ENCODE measurements at places on chromosomes 13 and 19. TPM values are rescaled to one million over a fixed set of nuclear protein-coding genes. Genes with fewer than 3 reads are reported as not detected.

RYR1 gene
- total RNA-seq = 1.5 TPM

UGGT2 gene
- total RNA-seq = 33.4 TPM

COG6 gene
- 15.2 TPM for total RNA-seq

ANKLE1 gene
- total RNA-seq = 2.9 TPM

ZNF738 gene
- 5.4 TPM for total RNA-seq

CYP4F8 gene
- total RNA-seq = 0.98 TPM

MUC16 gene
- under 0.01 TPM for total RNA-seq

ZNF610 gene
- 0.98 TPM for total RNA-seq

DNA sequence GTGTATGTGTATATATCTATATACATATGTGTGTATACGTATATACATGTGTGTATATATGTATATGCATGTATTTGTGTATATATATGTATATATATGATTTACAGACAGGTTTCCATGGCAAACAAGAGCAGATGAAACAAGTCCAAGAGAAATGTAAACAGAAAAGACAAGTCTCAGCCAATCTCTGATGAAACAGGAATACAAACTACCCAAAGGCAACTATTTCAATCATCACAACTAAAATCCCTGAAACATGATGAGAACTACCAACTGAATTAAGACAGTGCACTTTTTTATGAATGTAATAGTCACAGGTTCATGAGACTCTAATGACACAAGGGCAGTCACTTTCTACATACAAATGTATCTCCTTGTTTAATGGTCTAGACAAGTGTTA, 140.2 kb downstream of the TNFRSF19 start:
- DNase-seq = no peak

DNA sequence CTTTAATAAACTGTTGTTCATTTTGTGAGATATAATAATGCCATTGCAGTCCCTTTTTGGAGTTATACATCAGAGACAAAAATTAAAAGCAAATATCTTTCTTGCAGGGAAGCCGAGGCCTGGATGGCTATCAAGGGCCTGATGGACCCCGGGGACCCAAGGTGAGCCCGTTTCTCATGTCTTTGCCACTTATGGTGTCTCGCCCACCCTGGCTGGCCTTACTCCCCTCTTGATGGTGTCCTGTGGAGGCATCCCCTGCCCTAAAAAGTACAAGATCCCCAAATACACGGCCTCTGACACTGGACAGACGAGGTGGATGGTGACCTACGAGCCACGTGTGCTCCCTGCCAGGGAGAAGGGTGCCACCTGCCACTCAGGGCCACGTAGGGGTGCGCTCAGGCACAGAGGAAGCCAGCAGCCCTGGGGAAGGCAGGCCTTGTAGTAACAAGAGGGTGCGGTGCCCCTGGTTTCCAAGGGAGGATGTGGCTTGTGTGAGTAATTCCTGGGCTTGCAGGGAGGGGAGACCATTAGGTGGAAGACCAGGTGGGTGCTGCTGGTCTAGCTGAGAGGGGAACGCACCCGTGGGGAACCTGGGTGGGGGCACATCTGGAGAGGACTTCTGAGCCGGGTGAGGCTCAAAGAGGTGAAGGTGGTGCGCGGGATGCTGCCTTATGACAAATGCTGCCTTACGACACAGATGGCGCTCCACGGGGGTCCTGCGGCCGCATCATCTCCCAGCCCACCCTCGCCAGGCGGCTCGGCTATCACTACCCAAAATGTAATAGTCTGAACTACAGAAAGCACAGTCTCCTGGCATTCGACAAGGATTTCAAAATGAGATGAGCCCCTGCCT, 115.6 kb downstream of the RAB20 start:
- no peak for DNase-seq

DNA sequence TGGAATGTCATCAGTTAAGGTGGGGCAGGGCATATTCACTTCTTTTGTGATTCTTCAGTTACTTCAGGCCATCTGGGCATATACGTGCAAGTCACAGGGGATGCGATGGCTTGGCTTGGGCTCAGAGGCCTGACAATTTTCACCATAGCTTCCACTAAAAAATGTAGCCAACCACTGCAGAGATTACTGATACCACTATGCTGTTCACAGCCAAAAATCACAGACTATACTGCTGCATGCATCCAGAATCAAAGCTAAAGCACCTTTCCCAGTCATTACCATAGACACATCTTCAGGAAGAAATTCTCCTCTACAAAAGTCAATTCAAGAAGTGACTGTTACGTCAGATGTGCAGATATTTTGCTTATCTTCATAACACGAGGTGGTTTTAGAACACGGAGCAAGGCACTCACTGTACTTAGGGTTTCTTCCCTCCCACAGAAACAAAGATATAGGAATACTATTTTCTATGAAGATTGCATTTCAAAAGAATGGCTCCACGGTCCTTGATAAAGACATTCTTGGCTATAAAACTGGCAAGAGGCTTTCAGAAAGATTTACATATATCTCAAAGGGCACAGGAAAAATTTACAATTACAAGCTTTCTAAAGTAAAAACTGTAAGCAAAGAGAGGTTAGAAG, 1556.6 kb upstream of the PRR20A start:
- no peak for DNase-seq

GRCh38 chr13:70844391-70845108, 736.3 kb upstream of the KLHL1 start:
- no peak for DNase-seq

- no peak for DNase-seq
Measured at GRCh38 chr19:56637976-56638555, 4.9 kb upstream of the SMIM17 start.

DNA sequence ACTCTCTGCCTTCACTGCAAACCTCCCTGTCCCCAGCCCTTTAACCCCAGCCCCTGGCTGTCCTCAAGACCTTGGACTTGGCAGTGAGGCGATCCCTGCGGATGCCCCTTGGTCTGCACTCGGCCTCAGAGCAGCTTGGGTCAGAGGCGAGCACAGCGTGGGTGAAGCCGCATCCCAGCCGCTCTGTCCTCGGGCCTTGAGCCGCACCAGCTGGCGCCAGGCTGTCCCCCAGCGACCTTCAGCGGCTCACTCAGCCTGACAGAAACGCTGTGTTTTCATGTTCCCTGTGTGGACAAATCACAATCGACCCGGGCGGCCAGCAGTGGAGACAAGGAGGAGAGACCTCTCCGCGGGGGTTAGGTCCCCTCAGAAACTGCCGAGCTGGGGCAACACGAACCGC, 52.0 kb downstream of the GNG7 start:
- DNase-seq = no peak

GRCh38 chr13:64164435-64164834, 2748.8 kb upstream of the PCDH20 start:
- no peak for DNase-seq

DNA sequence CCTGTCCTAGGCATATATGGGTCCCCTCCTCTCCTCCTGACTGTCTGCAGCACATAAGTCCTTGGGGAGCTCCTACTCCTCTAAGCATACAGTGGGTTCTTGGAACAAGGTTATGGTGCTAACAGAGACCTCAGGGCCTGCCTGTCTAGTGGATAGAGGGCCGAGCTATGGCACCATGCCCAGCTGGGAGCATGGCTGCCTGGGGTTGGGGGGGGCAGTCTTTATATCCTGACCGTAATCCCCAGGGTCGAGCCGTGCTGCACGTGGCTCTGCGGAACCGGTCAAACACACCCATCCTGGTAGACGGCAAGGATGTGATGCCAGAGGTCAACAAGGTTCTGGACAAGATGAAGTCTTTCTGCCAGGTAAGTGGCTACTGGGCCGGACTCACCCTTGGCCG, 3.3 kb downstream of the GPI start:
- no peak for DNase-seq

DNA sequence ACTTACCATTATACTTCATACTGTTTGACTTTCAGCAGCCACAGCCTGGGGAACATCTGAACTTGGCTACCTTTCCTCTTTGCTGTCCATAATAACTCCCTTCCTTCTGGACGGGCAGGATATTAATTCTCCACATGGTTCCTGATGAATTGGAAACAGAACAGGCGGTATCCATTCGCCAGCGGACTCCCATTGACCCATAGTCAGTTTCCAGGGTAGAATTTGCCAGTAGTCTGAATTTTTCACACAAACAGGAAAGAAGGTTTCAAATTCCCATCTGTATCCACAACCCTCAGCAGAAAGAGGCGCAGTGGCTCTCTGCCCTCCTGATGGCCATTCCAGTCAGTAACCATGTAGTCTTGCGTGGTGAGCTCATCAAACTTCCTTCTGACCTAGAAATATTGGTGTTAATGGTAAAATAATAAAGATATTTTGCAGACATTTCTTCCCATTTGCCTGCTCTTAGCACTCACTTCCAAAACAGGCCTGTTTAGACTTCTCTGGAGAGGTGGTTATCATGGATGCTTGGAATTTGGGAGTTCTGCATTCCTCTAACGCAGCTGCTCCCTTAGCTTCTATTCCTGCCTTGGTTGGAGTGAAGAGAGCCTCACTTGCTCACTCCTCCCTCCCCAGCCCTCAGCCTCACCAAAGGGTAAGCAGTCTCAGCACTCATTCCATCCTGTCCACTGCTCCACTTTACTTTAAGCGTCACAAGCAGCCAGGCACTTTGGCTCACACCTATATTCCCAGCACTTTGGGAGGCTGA, 75.0 kb upstream of the OXGR1 start:
- DNase-seq = no peak

DNA sequence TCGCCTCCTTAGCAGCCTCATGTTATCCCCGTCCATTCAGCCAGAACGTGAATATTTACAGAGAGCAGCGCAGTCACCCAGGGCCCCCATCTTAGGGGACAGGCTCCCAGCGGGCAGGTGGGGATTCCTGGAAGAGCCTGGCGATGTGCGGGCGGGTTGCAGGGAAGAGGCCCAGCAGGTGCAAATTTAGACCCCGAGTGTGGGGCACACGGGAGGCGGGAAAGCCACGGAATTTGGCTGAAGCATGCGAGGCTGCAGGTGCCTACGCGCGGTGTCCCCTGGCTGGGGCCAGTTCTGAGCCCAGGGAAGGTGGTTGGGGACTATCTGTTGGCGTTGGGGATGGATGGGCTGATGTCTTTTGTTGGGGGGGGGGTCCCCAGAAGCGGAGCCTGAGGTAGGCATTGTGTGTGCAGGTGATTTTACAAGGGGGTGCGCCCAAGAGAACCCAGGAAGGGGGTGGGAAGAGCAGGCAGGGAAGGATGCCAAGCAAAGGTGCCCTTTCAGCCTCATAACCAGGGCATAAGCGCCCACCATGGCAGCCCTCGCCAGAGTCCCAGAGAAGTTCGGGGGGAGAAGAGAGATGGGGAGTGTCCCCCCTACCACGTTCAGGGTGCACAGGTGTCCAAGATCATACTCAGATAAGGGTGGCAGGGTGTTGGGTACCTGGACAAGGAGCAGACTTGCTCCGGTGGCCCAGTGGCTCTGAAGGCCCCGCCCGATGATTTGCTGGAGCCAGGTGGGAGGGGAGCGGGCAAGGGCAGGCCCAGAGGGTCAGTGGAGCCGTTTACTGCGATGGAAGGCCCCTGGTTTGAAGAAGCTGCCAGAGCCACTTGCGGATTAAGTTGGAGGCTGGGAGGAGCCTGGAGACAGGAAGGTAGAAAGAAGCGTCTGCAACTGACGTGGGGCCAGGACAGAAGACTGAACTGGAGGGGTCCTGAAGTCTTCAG, 1.2 kb downstream of the TPGS1 start:
- no peak for DNase-seq

DNA sequence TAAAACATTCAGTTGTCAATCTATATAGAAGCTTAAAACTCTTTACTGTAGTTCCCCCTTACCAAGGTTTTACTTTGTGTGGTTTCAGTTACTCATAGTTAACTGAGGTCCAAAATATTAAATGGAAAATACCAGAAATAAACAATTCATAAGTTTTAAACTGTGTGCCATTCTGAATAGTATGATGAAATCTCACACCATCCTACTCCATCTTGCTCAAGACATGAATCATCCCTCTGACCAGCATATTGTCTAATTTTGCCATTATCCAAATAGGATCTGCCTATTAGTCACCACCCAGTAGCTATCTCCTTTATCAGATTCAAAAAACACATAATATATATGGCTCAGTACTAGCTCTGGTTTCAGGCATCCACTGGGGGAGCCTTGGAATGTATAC, 22.4 kb downstream of the ZNF571 start:
- no peak for DNase-seq

GRCh38 chr13:94239135-94239534, 240.3 kb downstream of the DCT start:
- DNase-seq = no peak

GRCh38 chr19:16473875-16474392, 2.2 kb upstream of the EPS15L1 start:
- DNase-seq = no peak

GRCh38 chr13:33758113-33758512, 59.8 kb upstream of the RFC3 start:
- no peak for DNase-seq

DNA sequence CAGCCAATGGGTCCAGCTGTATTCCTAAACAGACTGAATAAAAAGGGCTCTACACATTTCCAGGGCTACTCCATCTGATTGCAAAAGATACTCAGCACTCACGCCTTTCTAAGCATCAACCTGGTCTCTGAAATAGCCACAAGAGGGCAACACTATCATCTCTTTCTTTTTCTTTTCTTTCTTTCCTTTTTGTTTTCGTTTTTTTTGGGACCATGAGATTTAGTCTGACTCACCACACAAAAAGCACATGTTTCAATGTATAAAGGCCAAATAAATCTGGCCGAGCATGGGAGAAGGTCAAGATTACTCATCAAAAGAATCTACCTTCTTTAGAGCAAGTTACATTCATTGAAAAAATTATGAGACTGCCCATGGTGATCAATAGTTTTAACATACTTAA, 805.6 kb upstream of the ARGLU1 start:
- no peak for DNase-seq

DNA sequence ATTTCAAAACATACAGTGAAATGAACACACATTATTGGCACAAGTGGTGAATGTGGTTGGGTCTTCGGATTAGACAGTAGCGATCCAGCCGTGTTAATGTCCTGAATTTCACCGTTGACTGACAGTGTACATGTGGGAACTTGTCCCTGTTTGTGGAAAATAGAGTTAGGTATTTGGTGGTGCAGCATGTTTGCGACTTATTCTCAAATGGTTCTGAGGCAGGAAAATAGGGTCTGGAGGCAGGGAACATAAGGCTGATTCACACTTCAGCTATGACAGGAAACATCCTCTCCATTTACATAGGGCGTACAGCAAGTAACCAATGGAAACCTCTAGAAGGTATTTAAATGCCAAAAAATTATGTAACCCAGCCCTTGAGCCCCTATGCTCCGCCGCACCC, 4.2 kb downstream of the LGALS7B start:
- DNase-seq = no peak

All from vagina (tissue), 2 donors.